ENCODE measurements at places on chromosomes 2 and 18.
A peak's percentile ranks its signal among the peaks of the same experiment; 100 is the strongest.

GRCh38 chr2:29147963-29148362 lies 32.7 kb downstream of the CLIP4 start:
- no peak for DNase-seq

DNA sequence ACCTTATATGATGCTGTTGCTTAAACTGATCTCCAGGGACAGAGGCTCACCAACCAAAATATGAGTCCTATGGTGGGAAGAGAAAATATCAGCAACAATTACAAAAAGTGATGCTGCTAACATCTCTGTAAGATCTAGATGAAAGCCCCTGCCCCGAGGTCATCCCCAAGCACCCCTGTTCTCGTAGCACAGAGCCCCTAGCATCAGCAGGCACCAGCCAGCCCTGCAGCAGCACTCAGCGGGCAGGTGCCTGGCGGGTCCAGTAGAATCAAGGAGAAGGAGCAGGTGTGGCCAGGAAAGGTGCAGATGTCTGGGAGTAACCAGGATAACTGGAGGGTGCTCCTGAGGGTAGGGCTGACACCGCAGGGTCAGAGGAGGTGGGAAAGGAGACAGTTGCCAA lies 474.2 kb upstream of the MYT1L start:
- DNase-seq: no peak

DNA sequence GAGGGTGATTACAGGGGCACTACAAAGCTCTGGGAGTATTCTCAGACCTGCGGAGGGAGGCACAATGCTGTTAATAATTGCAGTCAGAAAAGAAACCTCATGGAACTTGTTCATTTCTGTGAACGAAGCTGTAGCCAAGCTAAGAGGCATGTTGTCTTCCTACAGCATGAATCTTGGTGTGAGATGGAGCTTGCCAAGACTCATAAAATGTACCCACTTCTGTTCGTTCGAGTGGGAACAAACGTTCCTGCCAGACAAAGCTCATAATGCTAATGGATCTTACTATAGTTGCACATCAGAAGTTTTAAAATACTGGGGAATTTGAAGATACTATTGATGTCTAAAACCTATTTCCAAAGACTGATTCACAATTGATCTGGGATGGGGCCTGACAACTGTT lies 489.1 kb downstream of the ZEB2 start:
- no peak for DNase-seq

- no peak for DNase-seq
These were observed 128.5 kb upstream of the PGAP1 start for GRCh38 chr2:197055045-197055444.

GRCh38 chr2:205766779-205767359 lies 84.6 kb downstream of the NRP2 start:
- peak; percentile 29 for DNase-seq

GRCh38 chr18:1657876-1658275 lies 753.2 kb downstream of the ADCYAP1 start:
- DNase-seq: no peak

DNA sequence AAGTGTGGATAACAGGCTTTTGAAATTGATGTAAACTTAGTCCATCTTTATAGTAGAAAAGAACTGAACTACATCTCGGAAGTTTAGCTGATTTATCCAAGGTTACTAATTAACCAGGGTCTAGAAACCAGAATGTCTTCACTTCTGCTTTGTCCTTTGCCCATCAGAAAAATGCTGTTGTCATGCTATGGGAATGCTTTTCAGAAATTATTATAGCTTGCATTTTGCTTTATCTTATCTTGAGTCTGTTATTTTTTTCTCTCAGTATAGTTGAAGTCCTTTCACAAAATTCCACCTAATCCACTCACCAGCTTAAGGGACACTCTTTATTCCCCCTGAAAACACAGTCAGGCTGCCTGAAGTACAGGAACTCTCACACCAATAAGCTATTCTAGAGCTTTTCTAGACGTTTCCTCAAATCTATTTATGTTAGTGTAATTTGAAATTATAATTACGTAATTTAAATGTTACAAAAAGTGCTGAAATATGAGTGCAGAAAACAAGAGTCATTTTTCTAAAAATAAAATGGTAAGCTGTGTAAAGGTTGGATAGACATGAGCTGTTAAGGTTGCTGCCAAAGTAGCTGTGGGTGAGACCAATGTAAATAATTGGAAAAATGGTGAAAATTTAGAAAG lies 456.3 kb downstream of the TGIF1 start:
- no peak for DNase-seq

DNA sequence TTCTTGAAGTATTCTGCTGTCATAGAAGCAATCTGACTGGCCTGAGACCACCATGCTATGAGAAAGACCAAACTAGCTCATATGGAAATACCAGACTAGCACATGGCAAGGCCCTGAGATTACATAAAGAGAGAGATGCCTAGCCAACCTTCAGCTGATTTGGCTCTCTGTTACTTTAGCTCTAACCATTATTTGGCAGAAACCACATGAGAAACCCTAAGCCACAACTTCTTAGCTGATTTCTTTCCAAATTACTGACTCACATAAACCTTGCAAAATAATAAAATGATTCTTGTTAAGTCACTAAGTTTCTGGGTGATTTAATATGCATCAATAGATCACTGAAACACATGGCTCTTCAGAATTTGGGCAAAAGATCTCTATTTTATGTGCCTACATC lies 295.0 kb upstream of the ZNF521 start:
- no peak for DNase-seq

- DNase-seq: no peak
These were observed 33.7 kb downstream of the STARD6 start for GRCh38 chr18:54323970-54324369.

GRCh38 chr2:123648016-123648415 lies 377.1 kb upstream of the CNTNAP5 start:
- no peak for DNase-seq

- no peak for DNase-seq
These were observed 15.9 kb downstream of the EFEMP1 start for GRCh38 chr2:55907686-55908085.

- no peak for DNase-seq
These were observed 133.1 kb upstream of the PELI1 start for GRCh38 chr2:64277101-64277849.

DNA sequence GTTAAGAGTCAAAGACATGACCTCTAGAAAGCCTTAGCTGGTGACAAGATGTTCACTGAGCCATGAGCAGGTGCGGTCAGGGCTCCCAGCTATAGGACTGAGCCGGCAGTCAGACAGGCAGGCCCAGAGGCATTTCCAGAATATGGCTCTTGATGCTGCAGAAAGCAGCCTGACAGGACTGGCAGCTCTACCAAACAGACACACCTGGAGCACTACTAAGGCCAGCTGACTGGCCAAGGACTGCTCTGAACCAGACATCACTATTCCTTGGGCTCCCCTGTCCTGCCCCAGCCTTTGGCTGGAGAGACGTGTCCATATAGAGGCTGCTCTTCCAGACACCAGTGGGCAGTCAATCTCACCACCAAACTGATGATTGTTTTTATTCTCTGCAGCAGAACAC lies 98.8 kb downstream of the RIF1 start:
- DNase-seq: no peak
